ENCODE measurements at places on chromosomes 2 and 18.

DNA sequence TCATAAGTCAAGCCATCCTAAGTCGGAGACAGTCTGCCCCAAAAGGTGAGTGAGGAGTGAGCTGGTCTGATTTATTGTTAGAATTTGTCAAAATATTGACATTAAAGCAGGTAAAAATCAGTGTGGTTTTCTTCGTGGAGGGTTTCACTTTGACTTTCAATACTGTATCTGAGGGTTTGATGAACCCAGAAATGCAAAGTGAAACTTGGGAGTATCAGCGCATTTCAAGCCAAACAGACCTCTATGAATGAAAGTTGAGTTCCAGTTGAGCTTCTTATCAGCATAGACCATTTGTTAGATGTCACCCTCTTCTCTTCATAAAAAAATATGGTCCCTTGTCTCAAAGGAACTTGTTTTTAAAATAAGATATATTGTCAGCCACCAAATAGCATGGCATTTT lies 21.7 kb upstream of the CXCR4 start:
- no peak for DNase-seq

DNA sequence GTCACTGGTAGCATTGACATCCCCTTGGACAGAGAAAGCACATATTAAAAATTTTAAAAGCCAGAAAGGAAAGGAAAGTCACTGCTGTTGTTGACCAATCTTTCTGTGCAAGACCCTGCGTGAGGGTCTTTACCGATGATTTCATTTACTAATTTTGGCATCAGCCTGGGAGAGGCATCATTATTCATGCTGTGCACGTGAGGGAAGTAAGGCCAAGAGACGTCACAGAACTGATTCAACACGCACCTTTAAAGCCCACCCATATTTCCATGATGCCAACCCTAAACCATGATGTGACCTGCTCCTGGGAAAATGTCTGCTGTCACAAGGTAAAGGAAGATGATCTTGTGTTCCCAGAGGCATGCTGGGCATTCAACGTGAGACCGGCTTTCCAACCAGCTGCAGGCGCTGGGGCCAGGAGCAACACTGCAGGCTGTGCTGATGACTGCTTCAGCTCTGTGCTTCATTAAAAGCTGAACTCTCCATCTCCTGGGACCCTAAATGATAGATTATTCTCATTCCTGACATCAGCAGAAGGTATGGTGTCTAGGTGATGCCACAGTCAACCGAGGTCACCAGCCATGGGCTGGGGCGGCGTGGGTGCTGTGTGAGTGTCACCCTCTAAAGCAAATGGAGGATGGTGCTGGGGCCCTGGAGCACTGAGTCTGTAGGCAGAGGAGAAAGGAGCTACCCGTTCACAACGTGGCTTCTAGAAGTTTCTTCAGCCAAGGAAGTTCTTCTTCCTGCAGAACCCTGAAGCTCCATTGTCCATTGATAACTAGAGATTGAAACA lies 53.9 kb downstream of the TMEM18 start:
- DNase-seq, result no peak

DNA sequence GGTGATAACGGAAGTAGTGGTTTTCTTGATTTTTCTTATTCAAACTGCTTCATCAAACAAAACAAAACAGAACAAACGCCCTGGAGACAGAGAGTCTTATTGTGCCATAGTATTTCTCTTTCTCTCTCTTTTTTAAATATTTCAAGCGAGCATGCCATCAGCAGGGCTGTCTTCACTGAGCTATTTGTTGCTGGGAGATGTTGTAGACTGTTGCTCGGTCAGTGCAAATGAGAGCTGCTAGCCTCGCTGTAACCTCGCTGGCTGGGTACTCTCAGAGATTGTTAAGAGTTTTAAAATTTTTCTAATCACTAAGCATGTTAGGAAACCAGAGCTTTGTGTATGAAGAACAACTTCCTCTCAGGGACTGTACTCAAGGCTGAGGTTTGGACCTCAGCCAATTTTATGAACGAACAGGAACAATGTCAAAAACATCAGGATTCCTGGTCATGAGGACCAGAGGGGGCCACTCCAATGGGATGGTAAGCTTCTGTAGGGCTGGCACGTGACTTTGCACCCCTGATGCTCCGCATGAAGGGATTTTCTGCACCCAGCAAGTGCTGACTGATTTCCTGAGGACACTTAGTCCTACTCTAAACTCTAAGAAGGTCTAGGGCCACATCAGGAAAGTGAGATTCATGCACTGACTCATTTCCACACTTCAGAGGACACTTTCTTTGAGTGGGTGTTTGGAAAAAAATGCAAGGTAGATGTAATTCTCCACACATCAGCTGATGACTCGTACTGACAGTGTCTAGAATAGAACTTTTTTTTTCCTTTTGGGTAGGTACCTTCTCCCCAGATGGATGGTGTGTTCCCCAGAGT lies 59.8 kb upstream of the IL1R1 start:
- DNase-seq, result peak; percentile 53

GRCh38 chr18:47149457-47150028 lies 757 bp downstream of the HDHD2 start:
- DNase-seq, result peak; percentile 7

DNA sequence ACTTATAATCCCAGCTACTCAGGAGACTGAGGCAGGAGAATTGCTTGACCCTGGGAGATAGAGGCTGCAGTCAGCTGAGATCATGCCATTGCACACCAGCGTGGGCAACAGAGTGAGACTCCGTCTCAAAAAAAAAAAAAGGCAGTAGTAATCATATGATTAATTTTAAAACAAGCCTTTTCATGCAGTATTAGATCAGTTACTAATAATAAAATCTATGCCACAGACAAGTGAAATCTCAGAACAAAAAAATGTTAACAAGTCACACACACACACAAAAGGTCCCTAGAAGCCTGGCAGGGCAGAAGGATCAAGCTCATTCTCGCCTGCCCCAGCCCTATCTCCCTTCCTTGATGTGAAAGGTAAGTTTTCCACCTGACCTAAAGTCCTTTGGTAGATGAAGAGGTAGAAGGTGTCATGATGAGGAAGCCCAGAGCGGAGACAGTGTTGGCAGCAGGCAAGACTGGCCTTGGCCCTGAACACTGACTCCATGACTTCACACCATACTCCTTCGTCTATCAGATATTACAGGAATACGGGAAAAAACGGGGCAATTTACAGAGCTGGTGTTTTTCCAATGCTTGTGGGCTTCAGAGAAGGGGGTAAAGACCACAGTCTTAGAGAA lies 10.6 kb downstream of the KDSR start:
- DNase-seq, result no peak

GRCh38 chr2:68250652-68251186 lies 1.6 kb downstream of the PPP3R1 start:
- no peak for DNase-seq

DNA sequence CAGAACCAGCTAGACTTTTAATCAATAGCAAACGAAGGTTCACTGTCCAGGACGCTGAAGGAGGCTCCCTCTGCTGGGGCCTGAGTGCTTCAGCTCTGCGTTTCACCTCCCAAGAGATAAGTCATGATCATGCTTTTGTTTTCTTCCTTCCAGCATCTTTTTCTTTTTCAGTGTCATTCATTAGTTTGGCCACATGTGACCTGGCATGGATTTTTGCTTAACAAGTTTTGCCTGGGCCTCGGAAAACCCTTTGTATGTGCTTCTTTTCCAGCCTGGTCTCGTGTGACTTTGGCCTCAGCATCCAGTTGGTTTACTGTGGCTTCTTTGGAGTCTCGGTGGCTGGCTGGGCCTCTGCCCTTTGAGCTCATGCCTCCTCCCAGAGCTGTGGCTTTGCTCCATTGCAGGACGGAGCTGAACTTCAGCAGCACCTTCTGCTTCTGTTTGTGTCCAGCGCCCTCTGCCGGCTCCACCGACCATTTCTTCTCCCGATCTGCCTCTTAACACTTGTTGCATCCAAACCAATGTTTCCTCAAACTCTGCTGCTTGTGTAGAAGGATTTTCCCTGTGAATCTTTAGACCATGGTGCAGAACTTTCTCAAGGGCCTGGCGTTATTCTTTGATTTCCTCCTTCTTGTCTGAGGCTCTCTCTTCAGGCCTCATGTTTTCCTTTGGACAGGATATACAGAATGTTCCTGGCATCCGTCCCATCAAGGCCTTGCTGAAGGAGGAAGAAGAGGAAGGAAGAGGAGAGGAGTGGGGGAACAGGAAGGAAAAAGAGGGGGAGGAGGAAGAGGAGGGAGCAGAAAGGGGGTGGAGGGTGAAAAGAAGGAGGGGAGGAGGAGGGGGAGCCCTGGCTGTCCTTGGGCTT lies 23.6 kb upstream of the HES6 start:
- DNase-seq, result peak; percentile 94

- DNase-seq, result no peak
These were observed 152.2 kb downstream of the KCNH7 start for GRCh38 chr2:162686336-162686735.

DNA sequence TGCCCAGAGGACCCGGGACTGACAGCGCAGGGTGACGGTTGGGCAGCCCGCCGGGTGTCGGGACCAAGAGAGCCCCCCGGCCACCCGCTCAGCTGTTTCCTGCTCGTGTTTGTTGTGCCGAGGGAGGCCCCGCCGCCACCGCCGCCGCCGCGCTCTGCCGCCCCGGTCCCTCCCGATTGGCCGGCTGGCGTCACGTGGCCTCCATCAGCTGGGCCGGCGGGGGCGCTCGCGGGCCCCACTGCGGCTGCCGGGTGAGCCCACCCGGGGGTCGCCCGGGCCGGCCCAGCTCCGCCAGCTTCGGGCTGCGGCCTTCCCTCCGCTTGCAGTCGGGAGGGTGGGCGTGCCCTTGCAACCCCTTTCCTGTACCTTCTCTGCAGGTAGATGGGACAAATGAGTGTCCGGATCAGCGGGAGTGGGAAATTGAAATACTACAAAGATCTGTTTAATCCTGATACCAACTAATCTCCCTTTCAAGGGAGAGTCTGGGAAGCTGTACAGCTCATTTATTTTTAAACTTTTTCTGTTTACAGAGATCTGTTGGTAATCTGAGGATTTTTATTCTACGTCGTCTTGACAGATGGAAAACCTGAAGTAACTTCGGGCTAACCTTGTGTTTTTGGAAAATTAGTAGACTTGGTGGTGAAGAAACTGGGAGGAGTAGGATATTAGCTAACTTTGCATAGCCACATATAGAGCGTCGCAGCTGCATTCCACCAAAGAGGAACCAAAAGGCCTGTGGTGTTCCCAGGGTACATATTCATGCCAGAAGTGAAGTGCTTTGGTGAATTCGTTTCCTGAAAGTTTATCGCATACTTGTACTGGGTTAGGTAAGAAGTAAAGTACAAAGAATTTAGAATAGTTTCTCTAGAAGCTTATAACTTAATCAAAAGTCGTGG lies 1.2 kb downstream of the YPEL5 start:
- peak; percentile 92 for DNase-seq

- DNase-seq, result no peak
These were observed 46.2 kb upstream of the TAF1B start for GRCh38 chr2:9797086-9797485.

DNA sequence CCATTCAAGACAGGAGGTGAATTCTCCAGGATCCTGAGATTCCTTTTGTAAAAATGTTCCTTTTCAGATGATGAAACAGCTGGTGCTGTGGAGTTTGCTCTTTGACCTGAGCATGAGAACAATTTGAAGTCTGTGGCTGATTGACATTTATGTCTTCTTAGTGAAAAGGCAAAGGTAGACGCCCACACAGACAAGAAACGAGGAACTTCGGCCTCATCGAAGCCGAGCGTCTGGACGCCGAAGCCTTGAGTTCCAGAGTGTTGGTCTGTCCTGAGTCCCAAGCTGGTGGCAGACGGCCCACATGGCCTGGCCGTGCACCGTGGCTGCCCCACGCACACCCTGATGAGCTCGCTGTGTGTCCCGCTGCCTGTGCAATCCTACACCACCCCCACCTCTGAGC lies 20.7 kb upstream of the SNTG2 start:
- DNase-seq, result peak; percentile 19

DNA sequence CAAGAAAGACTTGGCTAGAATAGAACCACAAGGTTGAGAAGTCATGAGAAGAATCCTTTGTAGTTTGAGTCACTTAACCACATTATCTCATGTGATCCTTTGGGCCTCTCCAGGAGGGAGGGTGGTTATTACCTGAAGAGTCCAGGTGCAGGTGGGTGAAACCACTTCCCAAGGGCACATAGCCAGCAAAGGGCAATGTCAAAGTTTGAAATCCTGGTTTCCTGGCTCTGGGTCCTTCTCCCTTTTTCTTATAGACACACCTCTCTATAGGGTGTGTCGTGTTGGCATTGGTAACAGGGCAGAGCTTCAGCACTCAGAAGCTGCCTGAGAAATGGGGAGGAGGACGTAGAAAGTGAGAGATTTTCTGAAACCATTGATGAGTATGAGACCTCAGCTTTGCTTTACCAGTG lies 137.9 kb downstream of the MGAT5 start:
- no peak for DNase-seq

GRCh38 chr2:236852100-236852976 lies 233.4 kb upstream of the COPS8 start:
- no peak for DNase-seq

DNA sequence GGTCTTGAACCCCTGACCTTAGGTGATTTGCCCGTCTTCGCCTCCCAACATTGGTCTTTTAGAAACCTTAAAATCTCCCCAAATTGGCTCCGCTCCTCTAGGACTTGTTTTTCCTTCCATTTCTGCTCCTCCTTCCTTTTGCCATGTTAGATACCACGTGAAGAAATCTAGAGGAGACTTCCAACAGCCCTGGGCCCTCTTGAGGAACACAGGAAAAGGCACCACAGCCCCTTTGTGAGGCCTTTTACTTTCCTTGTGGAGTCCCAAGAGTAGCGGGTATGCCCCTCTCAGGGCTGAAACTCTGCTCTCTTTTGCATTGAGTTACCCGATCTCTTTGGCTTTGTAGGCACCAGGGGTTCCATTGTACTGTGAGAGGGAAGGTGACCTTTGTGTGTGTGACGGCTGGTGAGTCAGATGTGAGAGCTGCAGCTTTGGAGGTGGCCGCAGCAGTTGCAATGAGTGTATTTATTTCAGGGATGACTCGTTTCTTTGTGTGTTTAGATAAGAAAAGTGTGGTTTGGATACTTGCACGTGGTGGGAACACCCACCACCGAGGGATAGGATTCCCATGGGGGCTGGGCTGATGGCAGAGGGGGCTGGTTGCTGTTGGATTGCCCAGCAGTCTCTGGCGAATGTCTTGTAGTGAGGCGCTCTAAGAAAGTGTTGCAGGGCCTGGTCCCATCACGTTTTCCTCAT lies 218.4 kb upstream of the HS6ST1 start:
- peak; percentile 66 for DNase-seq

GRCh38 chr2:64049633-64050220 lies 30.5 kb upstream of the VPS54 start:
- DNase-seq, result peak; percentile 78

DNA sequence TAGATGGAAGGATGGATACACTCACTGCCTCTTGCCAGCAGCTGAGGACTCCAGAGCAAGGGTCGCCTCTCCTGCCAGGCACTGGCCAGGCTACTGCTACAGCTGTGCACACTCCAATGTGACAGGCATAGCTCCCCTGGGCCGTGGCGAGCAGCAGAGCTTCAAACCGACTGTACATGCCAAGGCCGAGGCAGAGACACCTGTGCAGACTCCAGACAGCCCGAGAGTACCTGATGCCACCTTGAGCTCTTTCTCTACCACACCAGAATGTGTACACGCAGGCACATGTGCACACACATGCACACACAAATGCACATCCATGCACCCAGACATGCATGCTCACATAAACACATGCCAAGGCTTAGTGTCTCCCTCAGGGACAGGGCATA lies 508.3 kb upstream of the MYT1L start:
- DNase-seq, result no peak

All from hepatocyte (in vitro differentiated cells).